NCI-H2029 treated with DMSO at 0.1 percent for 48 hours (cell line): ENCODE measurements at places on chromosomes 3 and 15.

GRCh38 chr15:33788906-33789540 lies 179.3 kb upstream of the CHRM5 start:
- no peak for DNase-seq

DNA sequence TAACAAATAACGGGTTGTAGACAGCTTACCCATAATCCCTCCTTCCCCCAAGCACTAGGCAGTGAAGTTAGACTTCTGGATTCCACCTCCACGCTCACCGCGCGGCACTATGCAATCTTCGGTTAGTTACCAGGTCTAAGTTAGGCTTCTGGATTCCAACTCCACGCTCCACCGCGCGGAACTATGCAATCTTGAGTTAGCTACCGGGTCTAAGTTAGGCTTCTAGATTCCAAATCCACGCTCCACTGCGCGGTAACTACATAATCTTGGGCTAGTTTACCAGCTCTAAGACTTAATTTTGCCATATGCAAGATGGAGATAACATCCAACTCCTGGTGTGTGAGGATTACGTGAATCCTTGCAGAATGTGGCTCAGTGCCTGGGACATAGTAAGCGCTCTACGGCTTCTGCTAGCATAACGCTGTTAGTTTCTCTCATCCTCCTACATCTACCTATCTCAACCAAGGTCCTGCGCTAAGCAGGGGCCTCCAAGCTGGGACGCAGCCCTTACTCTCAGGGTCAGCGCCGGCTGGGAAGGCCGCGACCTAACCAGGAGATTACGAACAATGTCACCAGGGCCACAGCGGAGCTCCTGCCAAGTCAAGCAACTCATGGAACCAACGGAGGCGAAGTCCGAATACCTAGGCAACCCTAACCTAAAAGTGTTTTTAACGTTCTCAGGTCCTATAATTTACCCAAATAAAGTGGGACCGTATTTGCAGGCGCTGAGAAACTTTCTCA lies 497 bp upstream of the RPLP1 start:
- DNase-seq, result peak; percentile 32

DNA sequence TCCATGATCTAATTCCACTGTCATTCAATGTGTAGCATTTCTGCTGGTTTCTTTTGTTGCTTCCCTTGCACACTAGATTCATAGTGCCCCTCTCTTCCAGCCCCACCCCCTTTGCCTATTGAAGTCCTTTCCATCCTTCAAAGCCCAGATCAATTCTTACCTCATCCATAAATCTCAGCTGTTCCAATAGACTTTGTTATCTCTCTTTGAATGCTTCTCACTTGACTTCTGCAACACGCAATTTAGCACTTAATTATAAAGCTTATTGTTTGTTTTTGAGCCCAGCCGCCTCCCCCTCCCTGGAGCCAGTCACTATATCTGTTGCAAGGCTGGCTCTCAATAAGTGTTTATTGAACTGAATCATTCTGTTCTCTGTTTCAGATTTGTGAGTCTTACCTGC lies 174.6 kb upstream of the TBL1XR1 start:
- peak; percentile 33 for DNase-seq

GRCh38 chr3:132445817-132446216 lies 28.5 kb downstream of the DNAJC13 start:
- no peak for DNase-seq

DNA sequence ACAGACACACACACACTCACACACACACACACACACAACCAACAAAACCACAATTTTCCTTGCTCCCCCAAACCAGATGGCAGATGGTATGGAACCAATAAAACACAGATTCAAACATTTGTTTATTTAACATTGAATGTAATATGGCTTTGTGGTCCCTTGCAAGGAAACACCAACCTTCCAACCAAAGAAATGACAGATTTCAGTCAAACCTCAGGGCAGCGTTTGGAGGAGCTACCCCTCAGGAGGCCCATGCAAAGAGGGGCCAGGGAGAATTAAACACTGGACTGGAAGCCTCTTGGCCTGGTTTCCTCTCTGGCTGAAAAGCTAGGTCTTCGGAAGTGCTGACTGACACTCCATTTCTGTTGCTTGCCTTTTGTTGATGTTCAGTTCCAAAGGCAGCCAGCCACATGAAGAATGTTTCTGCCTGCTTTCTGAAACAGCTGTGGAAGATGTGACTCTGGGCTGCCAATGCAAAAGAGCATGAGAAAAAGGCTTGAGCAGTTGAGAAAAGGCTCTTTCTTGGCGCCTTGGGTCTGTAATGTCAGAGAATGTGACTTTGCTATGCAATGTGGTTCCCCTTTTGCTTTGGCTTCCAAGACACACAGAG lies 296.1 kb downstream of the RPLP1 start:
- no peak for DNase-seq

DNA sequence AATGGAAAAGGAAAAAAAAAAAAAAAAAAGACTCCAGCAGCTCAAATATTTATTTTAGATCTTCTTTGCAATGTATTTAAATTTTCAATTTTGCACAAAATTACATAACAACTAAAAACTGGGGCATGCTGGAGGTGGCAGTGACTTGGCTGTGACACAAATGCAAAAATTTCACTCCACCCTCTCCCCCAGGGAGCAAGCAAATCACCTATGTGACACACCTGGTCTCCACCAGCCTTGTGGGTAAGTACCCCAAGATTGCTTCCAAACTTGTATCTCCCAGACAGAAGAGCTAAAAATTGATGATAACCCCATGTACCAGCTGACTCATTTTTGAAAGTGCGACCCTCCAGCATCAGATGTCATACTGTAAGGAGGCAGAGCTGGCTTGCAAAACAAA lies 32.0 kb downstream of the UBE3A start:
- DNase-seq, result no peak

DNA sequence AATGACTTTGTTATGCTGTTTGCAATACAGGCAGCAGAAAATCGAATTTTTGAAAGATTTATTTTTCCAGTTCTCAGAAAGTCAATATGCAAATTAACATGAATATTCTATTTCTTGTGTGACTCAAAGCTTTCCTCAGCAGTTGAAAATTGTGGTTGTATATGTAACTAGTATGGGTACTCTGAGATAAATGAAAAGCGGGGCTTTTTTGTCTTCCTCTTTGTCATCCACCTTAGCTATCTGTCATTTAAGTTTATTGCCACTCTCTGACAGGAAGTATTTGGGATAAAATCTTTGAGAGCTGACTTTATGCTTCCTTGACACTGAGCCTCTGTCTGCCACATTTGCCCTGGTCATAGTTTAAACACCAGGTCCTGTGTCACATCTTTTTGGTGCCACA lies 91.5 kb downstream of the ATG7 start:
- DNase-seq, result no peak

DNA sequence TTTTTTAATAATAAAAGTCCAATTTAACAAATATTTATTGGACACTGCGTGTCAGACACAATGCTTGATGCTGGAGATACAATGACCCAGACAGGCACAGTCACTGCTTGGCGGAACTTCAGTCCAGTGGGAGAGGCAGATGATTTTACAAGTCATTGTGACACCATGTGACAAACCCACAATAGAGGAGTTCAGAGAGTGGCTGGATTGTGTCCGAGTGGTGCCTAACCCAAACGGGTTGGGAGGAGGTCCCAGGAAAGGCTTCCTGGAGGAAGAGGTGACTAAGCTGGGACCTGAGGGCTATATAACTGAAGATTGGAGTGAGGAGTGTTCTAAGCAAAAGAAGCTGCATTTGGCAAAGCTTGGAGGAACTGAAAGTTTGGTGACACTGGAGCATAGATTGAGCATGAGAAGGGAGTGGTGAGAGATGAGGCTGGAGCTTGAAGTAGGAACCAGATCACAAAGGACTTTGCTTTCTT lies 41.4 kb downstream of the CRTC3 start:
- DNase-seq, result no peak

GRCh38 chr3:190026154-190026553 lies 94.5 kb downstream of the P3H2 start:
- DNase-seq, result no peak

DNA sequence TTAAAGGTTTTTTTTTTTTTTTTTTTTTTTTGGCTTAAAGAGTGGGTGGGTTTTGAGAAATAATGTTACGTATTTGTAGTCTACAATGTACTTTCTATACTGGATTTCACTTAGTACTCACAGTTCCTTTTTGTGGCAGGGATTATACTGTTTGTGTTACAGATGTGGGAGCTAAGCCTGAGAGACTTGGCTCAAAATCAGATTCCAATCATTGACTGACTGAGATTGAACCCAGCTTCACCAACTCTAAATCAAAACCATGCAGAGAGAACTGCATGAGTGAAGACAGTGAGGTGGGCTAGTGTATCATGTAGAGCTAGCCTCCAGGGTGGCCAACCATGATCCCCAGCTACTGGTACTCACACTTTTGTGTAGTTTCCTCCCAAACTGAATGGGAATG lies 68.0 kb downstream of the TMEM108 start:
- no peak for DNase-seq

DNA sequence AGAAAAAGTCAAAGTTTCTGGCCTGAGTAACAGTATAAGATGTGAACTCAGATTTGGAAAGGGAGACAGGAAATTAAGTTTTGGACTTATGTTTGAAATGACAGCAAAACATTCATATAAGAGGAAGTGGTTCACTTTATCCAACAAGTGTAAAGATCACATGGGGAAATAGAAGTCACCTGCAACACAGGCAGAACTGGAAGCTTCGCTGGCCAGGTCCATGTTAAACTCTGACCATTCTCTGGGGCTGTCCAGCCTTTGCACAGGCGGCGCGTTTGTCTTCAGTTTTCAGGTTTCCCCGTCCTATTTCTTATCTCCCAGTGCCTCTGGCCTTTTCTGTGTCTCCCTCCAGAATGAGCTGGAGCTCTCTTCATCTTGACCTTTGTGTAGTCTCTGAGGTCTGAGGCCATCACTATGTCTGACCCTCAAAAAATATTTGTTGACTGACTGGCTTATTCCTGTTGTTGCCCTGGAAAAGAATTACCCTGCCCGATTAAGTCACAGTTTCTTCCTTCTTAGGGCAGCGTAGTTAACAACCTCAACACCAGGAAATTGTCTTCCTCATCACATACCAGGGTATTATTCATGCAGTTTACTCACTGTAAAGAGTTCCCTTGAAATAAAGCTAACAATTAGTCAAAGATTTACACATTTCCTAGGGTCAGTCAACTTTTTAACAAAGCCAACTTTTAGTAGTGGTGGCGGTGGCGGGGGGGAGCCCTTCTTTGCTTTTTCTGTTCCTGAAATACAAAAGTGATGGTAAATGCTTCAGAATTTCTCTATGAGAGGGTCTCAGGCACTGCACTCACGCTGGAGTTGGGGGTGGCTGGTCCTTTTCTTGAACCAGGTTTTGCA lies 959 bp upstream of the RASA2 start:
- no peak for DNase-seq

- DNase-seq, result no peak
Measured at GRCh38 chr15:82531496-82532382, 8.5 kb downstream of the RPS17 start.

- no peak for DNase-seq
Measured at GRCh38 chr3:141419946-141420345, 51.6 kb downstream of the ZBTB38 start.

DNA sequence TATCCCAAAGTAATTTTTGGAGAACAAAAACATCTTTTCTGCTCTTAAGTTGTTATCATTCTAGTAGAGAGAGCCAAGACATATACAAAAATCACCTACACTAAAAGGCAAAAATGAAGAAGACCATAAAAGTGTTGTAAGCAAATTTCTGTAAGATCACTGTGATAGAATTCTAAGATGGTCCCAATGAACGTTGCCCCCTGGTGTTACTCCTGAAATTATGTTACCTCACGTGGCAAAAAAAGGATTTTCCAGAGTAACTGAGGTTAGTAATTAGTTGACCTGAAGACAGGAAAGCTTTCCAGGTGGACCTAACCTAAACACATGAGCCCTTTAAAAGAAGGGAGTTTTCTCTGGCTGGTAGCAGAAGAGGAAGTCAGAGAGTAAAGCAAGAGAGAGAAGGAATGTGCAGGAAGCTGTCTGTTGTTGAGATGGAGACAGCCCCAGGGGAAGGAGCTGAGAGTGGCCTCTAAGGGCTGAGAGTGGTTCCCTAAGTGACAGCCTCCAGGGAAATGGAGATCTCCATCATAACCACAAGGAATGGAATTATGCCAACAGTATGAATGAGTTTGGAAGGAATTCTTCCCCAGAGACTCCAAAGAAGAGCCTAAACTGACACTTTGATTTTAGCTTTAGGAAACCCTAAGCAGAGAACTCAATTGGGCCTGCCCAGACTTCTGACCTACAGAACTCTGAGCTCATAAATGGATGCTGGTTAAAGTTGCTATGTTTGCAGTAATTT lies 205.9 kb downstream of the CD47 start:
- DNase-seq, result no peak

- no peak for DNase-seq
Measured at GRCh38 chr15:43440721-43441281, 52.2 kb downstream of the TP53BP1 start.

DNA sequence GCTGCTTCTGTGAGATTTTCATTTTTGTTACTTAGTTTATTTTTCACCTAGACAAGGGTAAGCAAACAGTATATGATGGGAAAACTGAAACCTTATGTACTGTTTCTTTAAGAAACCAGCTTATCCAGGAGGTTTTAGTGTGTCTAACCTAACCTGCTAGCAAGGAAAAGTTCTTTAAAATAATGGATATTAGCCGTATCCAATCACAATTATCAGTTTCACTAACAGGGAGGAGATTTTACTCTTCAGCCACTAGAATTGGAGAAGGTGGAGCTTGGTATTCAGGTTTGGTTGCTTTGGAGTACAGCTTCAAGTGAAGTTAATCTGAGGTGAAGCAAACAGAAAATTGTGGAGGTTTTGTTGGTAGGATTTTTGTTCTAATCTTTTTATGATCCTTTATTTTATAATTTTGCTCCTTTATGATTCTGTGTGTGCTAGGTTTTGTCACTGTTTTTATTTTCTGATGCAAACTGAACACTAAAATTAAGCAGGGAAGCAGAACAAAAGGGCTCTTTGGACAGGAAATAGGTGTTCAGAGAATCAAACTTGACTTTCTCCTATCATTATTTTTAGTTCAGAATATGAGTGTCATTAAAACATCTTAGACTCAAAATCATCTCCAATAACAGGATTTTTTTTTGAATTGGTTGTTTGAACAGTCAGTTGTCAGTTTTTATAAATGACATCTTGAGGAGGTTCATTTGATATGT lies 13.0 kb downstream of the ZFAND6 start:
- peak; percentile 81 for DNase-seq

- DNase-seq, result no peak
Measured at GRCh38 chr3:194150252-194150934, 14.4 kb downstream of the HES1 start.

DNA sequence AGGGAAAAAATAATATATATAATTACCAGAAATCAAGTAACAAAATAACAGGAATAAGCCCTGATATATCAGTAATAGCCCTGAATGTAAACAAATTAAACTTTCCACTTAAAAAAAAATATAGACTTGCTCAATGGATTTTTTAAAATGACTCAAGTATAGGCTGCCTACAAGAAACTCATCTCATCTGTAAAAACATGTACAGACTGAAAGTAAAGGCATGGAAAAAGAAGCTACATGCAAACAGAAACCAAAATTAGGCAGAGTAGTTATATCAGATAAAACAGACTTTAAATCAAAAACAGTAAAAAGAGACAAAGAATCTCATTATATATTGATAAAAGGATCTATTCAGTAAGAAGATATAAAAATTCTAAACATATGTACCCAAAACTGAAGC lies 82.4 kb upstream of the STT3B start:
- no peak for DNase-seq
